Stimulated activated CD4-positive, alpha-beta T cell treated with anti-CD3 and anti-CD28 coated beads, Interleukin-15, amount 100 ng/mL, for 48 hours (primary cell): ENCODE measurements at places on chromosomes 7 and 10.

DNA sequence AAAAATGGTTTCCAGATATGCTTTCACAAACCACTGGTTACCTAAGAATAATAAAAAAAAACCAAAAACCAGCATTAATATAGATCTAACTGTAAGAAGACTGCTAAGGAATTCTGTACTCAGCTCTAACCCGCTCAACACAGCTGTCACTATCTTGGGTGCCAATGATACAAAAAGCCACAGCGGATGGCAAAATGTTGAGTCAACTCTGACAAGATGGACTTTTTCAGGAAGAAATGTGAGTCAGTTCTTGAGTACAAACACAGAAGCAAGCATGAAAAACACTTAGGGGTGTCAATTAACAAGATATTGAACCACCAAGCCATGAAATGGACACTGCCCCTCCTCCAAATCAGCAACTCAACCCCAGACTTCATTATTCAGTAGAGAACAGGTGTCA is 55.0 kb downstream of the CTTNBP2 start:
- no peak for DNase-seq

- no peak for DNase-seq
Measured at GRCh38 chr10:96609510-96609909, 22.7 kb upstream of the TM9SF3 start.

DNA sequence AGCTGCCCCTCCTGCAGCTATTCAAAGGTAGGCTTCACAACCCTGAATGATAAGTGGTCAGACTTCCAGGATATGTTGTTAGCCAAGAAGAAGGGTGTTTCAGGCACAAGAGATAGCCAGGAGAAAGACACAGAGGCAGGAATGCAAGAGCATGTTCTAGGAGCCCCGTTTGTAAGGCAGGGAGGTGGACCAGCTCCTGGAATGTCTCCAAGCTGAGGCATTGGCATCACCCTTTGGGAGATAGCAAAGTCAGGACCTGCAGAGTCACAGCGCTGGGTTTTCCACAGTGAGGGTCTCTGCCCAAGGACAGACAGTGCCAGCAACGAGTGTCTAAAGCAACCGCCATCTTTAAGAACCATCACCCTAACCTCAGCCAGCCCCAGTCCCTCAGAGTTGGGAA is 484.5 kb upstream of the ZMIZ1 start:
- DNase-seq = no peak

DNA sequence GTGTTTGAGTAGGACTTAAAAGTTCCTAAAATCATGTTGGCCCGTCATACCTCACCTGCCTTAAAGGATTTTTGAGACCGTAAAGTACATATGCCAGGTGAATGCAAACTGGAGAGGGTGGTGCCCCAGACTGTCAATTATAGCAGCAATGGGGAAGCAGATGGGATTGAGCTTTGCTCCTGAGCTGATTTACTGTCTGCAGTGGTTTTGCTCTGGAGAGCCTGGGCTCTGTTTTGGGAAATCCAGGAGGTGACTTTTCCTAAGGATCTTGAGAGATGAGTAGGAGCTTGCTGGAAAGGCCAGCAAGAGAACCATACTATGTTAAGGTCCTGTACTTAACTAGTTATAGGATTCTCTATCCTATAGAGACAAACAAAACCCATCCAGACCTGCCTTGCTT is 43.0 kb downstream of the COL13A1 start:
- no peak for DNase-seq

- DNase-seq = no peak
Measured at GRCh38 chr10:91144961-91145360, 75.5 kb upstream of the PCGF5 start.

DNA sequence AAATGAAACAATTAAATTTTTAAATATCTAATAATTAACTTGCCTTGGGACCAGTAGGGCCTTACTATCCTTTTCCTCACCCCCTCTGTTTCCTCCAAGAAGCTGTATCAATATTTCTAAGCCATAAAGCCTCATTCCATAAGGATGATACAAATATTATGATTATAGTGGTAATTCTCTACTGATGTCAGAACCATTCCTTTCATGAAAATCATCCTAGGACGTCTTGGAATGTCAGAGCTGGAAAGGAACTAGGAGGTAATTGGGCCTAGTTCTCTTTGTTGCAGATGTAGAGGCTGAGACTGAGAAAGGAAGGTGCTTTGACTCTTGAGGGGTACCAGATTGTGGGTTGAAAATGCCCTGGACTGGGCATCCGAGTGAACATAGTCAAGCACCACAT is 766.7 kb upstream of the GHITM start:
- DNase-seq = no peak

DNA sequence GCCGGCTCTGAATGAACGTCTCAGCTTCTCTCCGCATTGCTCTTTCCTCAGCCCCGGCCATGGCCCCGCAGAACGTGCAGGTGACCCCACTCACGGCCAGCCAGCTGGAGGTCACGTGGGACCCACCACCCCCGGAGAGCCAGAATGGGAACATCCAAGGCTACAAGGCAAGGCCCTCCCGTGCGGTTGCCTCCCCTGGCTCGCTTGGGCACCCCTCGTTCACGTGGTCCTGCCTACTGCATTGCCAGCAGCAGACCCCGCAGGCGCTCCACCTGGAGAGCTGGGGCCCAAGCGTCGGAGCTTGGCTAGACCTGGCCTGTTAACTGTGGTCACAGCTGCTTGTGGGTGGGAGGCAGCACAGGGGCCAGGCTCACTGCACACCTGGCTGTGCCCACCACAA is 476.3 kb upstream of the FOXK1 start:
- no peak for DNase-seq

- no peak for DNase-seq
Measured at GRCh38 chr10:56258378-56258777, 102.7 kb downstream of the ZWINT start.

GRCh38 chr7:3591944-3592343 is 290.9 kb downstream of the SDK1 start:
- DNase-seq = no peak

- DNase-seq = no peak
Measured at GRCh38 chr7:33986951-33987947, 81.9 kb downstream of the BMPER start.

GRCh38 chr7:34354899-34355298 is 303.1 kb upstream of the NPSR1 start:
- no peak for DNase-seq

DNA sequence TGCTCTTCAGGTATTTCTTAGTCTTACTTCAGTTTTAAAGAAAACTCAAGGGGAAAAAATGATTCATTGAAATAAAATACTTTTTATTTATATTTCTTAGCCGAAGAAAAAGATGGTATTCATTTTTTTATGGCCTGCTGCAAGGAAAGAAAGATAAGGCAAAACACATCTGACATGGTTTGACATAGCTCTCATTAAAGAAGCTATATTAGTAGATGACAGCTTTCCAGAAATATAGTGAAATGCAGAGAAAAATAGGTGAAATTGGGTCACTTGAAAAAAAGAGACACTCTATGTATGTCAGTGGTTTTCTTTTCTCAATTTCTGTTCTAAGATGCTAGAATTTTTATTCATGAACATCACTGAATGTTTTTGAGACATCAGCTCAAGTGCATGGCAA is 438.3 kb downstream of the PLXDC2 start:
- DNase-seq = no peak

DNA sequence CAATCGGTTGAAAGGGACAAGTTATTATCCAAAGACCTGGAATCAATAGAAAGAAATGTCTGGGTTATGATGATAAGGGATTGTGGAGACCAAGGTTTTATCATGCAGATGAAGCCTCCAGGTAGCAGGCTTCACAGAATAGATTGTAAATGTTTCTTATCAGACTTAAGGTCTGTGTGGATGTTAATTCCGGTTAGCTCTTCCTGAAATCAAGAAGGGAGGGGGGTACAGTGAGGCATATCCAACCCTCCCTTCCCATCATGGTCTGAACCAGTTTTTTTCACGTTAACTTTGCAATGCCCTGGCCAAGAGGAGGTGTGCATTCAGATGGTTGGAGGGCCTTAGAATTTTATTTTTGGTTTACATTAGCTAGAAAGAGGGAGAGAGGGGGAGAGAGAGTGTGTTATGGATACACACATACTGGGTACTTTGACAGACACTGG is 9.8 kb upstream of the LRRC61 start:
- DNase-seq = no peak

DNA sequence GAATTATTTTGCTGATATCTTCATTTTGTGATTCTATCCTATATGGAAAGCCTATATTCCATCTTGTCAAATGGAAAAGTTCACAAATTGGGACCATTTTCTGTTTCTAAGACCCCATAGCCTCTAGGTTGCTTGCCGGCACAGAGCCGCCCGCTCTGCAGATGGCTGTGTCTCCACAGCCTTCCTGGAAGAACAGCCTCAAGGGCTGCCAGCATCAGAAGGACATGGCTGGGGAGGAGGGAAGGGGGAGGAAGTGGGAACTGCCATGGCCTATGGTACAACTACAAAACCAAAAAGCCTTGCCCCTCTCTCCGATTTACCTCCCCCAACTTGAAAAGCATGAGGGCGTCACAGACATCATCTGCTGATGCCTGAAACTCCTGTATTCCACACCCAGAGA is 75.9 kb downstream of the LANCL2 start:
- DNase-seq = no peak

DNA sequence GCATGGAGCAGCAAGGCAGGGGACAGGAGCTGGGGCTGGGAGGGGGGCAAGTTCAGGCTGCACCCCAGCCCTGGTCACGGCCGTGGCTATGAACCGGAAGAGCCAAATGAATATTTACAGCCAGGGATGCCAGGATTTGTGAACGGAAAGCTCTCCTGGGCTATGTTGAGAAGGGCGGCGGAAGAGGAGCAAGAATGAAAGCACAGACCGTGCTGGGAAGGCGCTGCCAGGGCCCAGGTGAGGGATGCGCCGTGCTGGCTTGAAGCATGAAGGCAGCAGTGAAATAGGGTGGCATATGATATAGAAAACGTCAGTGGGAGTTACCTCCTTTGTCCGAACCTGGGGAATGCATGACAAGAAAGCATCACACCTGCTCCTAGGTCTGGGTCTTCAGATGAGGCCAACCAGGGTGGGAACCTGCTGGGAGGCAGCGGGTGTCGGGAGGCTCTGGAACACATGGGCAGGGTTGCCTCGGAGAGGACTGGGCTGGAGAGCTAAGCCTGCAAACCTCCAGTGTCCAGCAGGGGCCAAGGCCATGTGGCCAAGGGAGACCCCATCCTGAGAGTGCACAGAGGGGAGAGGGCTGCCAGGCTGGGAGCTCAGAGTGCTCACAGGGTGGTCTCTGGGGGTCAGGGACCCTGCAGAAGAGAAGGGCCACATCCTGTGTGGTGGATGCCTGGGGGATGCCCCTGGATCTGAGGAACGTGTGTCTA is 120.6 kb upstream of the TCERG1L start:
- DNase-seq = no peak

- DNase-seq = no peak
Measured at GRCh38 chr10:91046869-91047268, 126.0 kb upstream of the ANKRD1 start.
